Astrocyte (in vitro differentiated cells and primary cell): ENCODE measurements at places on chromosomes 12 and 14. TPM values are rescaled to one million over a fixed set of nuclear protein-coding genes. Genes with fewer than 3 reads are reported as not detected.
A peak's percentile ranks its signal among the peaks of the same experiment; 100 is the strongest.

DNA sequence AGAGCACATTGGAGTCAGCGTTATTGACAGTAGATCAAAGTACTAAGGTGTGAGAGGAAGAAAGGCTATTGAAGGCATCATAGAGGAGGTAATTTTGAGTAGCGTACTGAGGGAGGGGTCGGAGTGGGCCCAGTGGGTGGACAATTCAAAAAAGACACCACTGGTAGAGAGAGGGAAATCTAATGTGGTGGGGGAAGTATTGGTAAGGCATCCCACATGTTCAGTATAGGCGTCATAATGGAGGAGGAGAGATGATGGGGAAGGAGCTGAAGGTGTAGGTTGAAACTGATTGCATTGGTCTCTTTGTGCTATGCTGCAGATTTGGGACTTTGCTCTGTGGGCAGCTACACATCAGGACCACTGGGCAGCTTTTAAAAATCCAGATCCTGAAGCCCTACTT, 23.7 kb upstream of the KRT77 start:
- no peaks in the 10 kb centered on the region for H3K4me1 ChIP-seq
- H3K36me3 ChIP-seq: no peaks in the 10 kb centered on the region
- peaks cover 27% of the 10 kb centered on the region for H3K27me3 ChIP-seq
- no peak overlapping the region for H3K4me3 ChIP-seq
- no peak for DNase-seq

DNA sequence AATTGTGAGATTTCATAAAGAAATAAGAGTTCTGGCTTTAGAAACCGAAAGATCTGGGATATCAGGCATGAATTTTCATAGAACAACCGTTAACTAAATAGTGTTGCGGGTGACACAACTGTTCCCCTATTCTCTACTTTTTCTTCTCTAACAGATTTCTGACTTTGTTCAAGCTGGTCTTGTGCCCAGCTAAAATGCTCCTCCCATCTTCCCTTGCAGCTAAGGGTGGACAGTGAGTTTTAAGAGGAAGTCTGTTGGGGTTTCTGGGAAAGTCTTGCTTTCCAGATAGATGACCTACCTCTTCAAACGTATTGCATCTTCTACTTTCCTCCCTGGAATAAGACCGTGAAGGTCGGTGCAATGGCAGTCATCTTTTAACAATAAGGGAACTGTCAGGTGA, 18.7 kb downstream of the CCDC63 start:
- peaks cover 4% of the 10 kb centered on the region for H3K27me3 ChIP-seq
- DNase-seq: no peak
- H3K4me1 ChIP-seq: no peaks in the 10 kb centered on the region
- H3K4me3 ChIP-seq: no peak overlapping the region
- H3K36me3 ChIP-seq: no peaks in the 10 kb centered on the region

GRCh38 chr14:101462726-101463565, 98.3 kb upstream of the DIO3 start:
- no peaks in the 10 kb centered on the region for H3K36me3 ChIP-seq
- no peak for DNase-seq
- H3K4me3 ChIP-seq: no peak overlapping the region
- H3K27me3 ChIP-seq: peaks cover 24% of the 10 kb centered on the region
- no peaks in the 10 kb centered on the region for H3K4me1 ChIP-seq

DNA sequence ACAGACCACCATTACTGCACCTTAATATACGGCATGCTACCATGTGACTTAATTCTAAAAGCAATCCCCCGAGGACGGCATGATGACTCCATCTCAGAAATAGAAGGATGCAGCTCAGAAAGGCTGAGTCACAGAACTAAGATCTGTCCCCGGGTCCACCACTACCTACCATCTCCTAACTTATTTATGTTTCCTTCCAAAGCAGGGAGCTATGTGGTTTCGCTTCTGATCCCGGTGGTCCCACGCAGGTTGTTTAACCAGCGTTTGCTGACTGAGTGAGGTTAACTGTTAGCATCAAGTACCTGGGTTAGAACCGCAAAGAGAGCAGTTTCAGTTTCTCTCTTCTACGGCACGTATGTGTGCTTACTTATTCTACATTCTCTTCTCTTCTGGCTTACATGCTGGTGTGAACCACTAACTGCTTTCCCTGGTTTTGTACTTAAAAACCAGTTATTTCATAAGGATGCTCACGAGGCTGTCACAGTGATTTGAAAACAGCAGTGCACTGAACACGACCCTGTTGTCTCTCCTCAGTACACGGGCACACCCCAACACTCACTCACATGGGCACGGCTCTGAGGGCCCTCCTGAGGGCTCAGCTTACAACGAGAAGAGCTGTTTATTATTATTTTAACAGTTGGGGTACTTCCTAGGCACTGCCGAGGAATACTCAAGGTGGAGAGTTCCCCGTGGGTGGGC, 66.7 kb downstream of the CCDC88C start:
- no peaks in the 10 kb centered on the region for H3K36me3 ChIP-seq
- peaks cover 18% of the 10 kb centered on the region for H3K27me3 ChIP-seq
- H3K27ac ChIP-seq: no peak overlapping the region
- H3K4me1 ChIP-seq: peaks cover 5% of the 10 kb centered on the region
- no peak for DNase-seq

DNA sequence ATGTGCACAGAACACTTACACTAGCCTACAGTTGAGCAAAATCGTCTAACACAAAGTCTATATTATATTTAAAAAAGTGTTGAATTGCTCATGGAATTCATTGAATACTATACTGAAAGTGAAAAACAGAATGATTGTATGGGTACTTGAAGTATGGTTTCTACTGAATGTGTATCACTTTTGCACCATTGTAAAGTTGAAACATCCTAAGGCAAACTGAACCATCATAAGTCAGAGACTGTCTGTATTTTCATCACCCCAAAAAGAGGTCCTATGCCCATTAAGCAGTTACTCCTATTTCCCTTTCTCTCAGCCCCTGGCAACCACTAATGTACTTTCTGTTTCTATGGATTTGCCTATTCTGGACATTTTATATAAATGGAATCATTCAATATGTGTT, 4.4 kb upstream of the AMIGO2 start:
- H3K27ac ChIP-seq: peak overlapping the region; percentile 84
- H3K4me3 ChIP-seq: no peak overlapping the region

- peak overlapping the region; percentile 47 for H3K4me3 ChIP-seq
- H3K27me3 ChIP-seq: peaks cover 2% of the 10 kb centered on the region
Observed at GRCh38 chr12:98456576-98457573, 58.5 kb upstream of the TMPO start.

DNA sequence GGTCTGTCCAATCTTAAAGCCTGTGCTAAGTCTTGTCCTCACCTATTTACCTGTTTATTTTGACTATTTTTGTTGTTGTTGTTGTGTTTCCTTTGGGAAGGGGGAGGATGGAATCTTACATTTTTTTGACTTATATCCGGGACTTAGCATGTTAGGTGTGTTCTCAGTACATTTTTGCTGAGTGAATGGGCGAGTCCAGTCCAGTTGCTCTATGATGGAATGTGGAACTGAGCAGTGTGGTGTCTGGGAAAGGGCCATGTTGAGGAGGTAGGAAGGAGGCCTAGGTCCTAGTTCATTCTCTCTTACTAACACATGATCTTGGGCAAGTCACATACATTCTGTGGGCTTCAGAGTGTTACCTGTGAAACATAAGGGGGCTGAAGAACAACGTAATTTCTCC, 80.9 kb upstream of the SLC38A2 start:
- no peak for DNase-seq
- H3K4me3 ChIP-seq: no peak overlapping the region
- peaks cover 12% of the 10 kb centered on the region for H3K4me1 ChIP-seq
- H3K36me3 ChIP-seq: no peaks in the 10 kb centered on the region

DNA sequence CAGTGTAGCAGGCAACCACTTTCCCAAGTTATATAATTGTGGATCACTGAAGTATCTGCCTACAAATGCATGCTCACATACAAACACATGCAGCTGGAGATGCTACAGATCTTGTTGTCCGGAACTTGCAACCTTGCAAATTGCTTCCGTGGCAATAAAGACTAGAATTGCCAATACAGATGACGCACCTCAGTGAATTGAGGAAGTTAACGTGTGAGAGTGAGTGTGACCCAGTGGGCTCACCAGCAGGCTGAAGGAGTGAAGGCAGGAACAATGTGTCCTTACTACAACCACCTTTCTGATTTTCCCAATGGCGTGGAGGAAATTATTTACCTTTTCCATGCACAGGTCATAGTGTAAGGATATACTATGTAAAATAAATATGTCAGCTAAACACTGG, 89.4 kb upstream of the GRIP1 start:
- no peak overlapping the region for H3K27ac ChIP-seq
- no peaks in the 10 kb centered on the region for H3K4me1 ChIP-seq
- no peak for DNase-seq
- H3K4me3 ChIP-seq: no peak overlapping the region
- H3K36me3 ChIP-seq: no peaks in the 10 kb centered on the region

- no peaks in the 10 kb centered on the region for H3K36me3 ChIP-seq
- no peak overlapping the region for H3K27ac ChIP-seq
- no peak overlapping the region for H3K4me3 ChIP-seq
- no peak for DNase-seq
Observed at GRCh38 chr12:12788131-12788530, 2.7 kb downstream of the APOLD1 start.

DNA sequence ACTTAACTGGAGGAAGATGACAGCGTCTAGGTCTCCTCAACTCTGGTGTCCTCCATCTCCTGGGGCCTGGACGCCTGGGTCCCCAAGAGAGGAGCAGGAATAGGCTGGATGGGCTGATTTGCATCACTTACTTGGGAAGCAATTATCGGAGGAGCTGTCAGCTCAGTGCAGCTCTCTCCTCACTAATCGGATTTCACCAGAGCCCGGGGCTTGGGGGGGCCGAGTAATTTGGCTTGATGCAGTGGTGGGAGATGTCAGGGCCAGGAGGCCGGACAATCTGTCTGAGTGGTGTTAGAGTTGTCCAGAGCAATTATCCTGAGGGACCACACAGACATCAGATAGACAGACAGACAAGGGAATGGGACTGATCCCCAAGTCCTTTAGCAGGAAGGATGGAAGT, 4.6 kb upstream of the SMUG1 start:
- no peaks in the 10 kb centered on the region for H3K36me3 ChIP-seq
- no peak overlapping the region for H3K27ac ChIP-seq
- no peak overlapping the region for H3K4me3 ChIP-seq
- peaks cover 20% of the 10 kb centered on the region for H3K27me3 ChIP-seq

DNA sequence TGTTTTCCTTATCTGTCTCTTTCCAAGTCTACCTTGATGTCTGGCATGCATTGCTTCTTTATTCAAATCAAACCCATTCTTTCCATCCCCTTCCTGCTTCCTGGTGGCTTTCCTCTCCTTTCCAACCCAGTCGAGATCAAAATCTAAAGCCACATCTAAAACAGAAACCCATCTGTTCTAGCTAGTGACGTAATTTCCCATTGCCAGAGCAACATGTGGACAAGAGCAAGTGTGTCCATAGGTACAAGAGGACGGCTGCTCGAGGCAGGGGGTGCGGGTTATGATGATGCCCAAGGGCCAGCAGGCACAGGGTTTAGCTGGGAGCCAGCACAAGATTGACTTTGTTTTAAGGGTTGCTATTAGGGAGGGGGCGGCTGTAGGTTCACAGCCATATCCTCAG, 7.0 kb downstream of the KRT80 start:
- H3K4me1 ChIP-seq: peaks cover 69% of the 10 kb centered on the region
- no peaks in the 10 kb centered on the region for H3K36me3 ChIP-seq
- no peak overlapping the region for H3K4me3 ChIP-seq
- H3K27me3 ChIP-seq: no peaks in the 10 kb centered on the region
- H3K27ac ChIP-seq: no peak overlapping the region

DNA sequence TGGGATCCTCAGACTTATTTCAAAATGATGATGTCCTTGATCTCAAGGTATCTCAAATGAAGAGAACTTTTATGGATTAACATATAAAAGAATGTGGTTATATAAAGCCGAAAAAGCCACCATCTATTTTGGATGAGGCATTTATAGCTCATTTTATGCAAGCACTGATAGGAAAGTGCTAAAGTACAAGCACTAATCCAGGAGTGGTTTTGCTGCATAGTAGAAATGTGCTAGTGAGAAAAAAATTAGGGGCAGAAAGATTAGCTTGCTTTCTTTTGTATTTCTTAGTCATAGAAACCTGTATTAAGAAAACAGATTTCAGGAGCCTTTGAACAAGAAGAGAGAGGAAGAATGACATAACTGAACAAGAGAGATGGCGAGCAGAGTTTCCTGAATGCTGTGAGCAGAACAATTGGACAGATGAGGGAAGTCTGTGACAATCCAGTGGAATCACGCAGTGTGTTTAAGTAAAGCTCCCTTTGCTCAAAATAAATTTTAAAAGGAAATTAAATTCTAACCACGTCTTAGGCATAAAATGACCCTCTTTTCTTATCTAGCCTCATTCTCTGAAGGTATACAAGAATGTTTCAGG, 238.2 kb upstream of the NOVA1 start:
- no peaks in the 10 kb centered on the region for H3K27me3 ChIP-seq
- H3K4me3 ChIP-seq: no peak overlapping the region
- no peaks in the 10 kb centered on the region for H3K36me3 ChIP-seq
- no peak overlapping the region for H3K27ac ChIP-seq

The RTL1 gene
- total RNA-seq: 0.18 and 0.31 TPM in 2 replicates

The ERBB3 gene
- 2.6 and 3.8 TPM in 2 replicates for total RNA-seq

The AKAP3 gene
- 0.94 and 1.4 TPM in 2 replicates for total RNA-seq

The SMIM41 gene
- total RNA-seq: 0.18 TPM in 1 of 2 replicates, not detected in the other

The FOXM1 gene
- 3.9 and 7.1 TPM in 2 replicates for total RNA-seq
